Activated CD8-positive, alpha-beta memory T cell treated with anti-CD3 and anti-CD28 coated beads for 1 hour (primary cell): ENCODE measurements at places on chromosomes 4 and X.
A peak's percentile ranks its signal among the peaks of the same experiment; 100 is the strongest.

DNA sequence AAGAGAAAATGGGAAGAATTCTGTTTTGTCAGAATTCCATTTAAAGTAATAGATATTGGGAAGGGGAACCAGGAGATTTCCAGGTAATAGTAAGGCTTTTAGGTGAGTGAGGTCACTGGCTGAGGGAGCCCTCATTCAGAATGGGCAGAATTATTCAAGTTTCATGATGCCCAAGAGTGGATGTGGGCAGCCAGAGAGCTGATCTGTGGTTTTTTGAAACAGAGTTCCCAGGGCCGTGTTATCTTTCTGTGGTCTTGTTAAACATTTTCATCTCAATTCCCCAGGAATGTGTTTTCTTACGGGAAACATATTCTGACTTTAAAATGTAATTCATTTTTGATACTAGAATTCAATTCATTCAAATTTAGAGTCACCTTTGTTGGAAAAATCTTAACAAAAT lies 182.0 kb upstream of the AADAT start:
- no peak for DNase-seq

GRCh38 chr4:156223985-156224384 lies 270.3 kb upstream of the CTSO start:
- DNase-seq = no peak

DNA sequence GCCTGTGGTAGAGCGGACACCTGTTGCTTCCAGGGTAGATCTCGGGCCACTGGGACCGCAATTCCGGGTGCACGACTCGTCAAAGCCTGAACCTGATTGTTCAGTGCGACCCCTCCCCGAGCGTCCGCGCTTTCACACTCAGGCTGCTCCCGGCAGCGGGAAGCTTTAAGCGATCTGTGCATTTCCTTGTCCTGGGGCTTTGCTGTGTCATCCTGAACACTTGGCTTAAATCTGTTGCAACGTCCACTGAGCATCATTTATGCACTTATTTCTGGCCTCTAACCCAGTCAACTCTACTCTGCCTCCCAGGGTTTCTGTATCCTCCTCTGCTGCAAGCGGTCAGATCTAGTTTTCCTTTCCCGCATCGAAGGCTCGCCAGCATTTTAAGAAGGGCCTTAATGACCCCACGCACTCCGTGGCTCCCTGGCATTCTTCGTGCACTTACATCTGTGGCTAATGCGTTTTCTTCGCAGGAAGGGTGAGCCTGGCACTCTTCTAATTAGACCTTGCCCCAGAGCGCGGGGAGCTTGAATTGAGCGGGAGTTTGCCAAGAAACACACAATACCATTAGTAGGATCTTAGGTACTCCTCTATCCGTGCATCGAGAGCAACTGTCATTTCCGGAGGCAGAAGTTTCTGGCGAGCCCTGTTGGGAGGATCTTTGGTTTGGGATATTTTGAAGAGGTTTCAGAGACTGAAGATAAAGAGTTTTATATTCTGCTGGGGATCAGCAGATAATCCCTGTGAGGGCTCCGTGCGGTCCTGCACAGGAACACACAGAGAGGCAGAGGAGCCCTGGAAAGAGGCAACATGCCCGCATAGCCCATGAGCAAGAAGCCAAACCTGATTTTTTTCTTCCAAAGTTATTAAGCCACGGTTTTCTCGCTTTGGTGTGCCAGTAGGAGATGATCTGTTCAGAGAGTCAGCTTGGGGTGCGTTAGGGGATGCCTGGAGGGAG lies 654 bp upstream of the DDIT4L start:
- DNase-seq = no peak

GRCh38 chrX:55011294-55011693 lies 11.1 kb downstream of the APEX2 start:
- no peak for DNase-seq

DNA sequence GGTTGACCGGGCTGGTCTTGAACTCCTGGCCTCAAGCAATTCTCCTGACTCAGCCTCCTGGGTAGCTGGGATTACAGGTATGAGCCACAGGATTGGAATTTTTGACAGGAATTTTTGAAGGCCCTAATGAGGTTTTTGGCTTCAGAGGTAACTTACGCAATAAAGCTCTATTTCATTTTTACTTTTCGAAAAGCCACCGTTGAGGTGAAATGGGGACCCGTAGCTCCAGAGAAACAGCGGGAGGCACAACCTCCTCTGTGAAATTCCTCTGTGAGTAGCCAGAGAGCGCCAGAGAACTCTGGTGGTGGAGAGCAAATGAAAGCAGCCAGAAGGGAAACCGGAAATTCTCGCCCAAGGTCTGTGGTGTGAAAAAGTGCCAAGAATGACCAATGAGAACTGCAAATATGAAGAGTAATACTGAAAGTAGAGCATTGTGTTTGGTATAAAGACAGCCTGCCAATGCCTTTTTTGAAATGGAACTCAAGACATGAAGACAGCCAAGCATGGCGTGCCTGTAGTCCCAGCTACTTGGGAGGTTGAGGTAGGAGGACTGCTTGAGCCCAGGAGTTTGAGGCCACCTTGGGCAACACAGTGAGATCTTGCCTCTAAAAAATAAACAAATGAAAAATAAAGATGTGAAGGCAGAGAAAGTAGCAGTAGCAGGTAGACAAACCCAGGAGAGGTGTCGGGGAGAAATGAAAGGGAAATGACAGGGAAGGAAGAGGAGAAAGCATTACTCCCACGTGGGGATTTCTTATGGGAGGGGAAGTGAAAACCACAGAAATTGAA lies 33.0 kb upstream of the TMEM131L start:
- peak; percentile 23 for DNase-seq

GRCh38 chr4:83546786-83547185 lies 10.9 kb downstream of the GPAT3 start:
- no peak for DNase-seq

- DNase-seq = no peak
Observed at GRCh38 chrX:133649651-133650050, 234.4 kb upstream of the GPC4 start.

DNA sequence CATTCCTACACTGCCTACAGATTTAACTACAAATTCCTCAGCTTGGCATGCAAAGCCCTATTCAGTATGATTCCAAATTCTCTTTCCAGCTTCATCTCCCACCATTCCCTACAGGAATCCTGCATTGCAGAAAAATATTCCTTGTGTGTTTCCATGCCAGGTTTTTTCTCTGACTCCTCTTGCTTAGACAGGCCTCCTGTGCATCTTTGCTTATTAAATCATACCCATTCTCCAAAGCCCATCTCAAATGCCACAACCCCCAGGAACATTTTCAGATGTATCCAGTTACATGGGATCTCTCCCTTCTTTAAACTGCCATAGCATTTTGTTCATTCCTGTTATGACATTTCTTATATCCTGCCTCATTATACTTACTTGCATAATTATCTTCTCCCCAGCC lies 106.4 kb upstream of the GRIA3 start:
- no peak for DNase-seq

- no peak for DNase-seq
Observed at GRCh38 chrX:51779306-51779705, 36.1 kb downstream of the GSPT2 start.

DNA sequence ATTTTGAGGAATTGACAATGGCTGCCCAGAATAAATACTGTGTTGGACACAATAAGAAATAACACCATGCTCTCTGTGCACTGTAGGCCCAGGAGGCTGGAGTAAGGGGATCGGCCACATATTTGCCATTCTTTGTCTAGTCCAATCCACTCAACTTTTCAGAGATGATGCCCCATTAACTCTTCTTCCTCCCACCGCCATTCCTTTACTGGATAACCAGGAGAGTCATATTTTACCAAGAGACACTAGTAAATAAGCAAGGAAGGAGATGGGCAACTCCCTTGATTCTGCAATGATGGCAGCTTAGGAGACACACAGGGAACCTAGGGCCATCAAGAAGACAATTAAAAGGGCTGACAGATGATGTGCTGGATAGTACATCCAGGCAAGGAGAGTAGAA lies 87.9 kb upstream of the GPC3 start:
- no peak for DNase-seq

GRCh38 chr4:7387925-7388324 lies 46.8 kb downstream of the PSAPL1 start:
- DNase-seq = no peak

DNA sequence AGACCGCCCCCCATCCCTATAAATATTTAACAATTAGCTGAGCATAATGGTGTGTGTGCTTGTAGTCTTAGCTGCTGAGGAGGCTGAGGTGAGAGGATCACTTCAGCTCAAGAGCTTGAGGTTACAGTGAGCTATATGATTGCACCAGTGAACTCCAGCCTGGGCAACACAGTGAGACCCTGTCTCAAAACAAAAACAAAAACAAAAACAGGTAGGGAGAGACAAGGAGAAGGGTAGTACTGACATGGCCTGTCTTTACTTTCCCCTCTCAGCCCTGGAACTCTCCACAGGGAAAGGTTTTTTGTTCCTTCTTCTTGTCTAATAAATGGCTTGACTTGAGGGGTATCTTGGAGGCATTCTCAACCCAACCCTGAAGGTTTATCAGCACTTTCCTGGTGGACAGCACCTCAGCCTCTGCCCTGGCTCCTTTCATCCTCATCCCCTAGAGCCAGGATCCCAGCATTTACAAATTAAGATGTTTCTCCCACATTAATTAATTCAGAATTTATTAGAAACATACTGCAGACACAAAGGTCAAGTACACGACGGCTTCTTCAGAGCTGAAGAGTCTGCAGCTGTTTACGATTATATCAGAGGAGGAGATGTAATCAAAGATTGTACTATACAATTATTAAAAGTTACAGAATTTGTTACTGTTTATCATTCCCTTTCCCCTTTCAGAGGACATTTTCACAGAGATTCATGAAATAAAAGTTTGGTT lies 131.8 kb downstream of the AFF1 start:
- DNase-seq = no peak

GRCh38 chrX:109716431-109717028 lies 16.5 kb downstream of the ACSL4 start:
- DNase-seq = no peak

GRCh38 chr4:150385606-150386005 lies 196.3 kb upstream of the MAB21L2 start:
- DNase-seq = no peak

- no peak for DNase-seq
Observed at GRCh38 chr4:106809076-106809475, 227.0 kb downstream of the DKK2 start.

DNA sequence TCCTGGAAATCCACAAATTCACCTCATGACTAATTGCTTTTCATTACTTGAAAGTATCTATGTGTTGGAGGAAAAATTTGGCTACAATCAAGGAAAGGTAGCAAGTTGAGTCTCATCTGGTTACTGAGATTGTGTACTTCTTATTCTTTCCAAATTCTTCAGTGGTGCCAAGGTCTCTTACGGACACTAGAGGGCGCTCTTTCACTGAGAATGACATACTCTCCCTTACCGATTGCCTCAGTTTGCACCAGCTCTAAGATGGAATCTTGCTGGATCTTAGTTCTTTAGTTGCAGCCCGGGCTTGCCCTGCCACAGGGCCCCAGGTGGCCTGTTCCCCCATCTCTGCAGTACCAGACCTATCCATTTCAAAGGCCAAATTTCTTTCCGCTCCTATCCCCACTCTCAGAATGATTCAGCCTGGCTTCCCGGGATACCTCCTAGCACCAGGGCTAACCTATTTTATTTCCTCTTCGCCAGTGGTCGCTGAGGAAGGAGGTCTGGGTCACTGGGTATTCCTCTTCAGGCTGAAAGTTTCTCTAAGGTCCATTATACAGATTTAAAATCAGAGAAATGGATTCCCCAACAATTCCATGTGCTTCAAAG lies 24.6 kb upstream of the GPR50 start:
- no peak for DNase-seq

DNA sequence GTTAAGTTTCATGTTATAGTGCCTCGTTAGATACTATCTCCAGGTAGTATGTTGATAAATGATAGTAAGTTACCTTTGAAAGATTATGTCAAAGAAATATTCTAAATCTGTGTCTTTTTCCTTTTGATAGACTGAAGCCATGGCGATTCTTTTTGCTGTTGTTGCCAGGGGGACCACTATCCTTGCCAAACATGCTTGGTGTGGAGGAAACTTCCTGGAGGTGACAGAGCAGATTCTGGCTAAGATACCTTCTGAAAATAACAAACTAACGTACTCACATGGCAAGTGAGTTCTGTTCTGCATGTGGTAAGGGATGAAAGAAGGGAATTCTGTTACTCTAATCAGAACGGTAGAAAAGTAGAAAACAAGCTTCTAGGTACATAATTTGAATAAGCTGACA lies 8.2 kb downstream of the VAMP7 start:
- DNase-seq = no peak

DNA sequence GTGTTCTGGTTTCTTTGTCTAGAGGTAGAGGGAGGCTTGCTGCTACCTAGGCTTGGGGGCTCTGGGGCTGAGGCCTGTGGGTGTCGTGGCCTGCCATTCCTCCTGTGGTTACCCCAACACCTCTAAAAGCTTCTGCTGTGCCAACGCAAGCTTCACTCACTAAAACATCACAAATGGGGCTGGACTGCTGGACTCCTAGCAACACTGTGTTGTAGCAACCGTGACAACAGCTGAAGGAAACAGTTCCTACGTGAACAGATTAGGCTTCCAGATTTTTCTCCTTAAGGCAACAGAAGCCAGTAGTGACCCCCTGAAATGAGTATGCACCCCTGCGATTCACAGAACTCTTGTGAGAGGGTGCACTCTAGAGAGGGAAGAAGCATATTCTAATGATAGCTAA lies 138.3 kb upstream of the TEX13D start:
- DNase-seq = no peak

DNA sequence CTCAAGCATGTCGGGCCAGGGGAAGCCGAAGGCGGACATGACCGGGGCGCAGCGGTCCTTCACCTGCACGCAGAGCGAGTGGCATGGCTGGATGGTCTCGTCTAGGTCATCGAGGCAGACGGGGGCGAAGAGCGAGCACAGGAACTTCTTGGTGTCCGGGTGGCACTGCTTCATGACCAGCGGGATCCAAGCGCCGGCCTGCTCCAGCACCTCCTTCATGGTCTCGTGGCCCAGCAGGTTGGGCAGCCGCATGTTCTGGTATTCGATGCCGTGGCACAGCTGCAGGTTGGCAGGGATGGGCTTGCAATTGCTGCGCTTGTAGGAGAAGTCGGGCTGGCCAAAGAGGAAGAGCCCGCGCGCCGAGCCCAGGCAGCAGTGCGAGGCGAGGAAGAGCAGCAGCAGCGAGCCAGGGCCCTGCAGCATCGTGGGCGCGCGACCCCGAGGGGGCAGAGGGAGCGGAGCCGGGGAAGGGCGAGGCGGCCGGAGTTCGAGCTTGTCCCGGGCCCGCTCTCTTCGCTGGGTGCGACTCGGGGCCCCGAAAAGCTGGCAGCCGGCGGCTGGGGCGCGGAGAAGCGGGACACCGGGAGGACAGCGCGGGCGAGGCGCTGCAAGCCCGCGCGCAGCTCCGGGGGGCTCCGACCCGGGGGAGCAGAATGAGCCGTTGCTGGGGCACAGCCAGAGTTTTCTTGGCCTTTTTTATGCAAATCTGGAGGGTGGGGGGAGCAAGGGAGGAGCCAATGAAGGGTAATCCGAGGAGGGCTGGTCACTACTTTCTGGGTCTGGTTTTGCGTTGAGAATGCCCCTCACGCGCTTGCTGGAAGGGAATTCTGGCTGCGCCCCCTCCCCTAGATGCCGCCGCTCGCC lies at the start of gene SFRP2:
Gene SFRP2, minus strand, starts transcription at position 671 of the 864 bp plus-strand sequence. Its CDS starts 248 bp downstream, at position 423.
- DNase-seq = no peak

DNA sequence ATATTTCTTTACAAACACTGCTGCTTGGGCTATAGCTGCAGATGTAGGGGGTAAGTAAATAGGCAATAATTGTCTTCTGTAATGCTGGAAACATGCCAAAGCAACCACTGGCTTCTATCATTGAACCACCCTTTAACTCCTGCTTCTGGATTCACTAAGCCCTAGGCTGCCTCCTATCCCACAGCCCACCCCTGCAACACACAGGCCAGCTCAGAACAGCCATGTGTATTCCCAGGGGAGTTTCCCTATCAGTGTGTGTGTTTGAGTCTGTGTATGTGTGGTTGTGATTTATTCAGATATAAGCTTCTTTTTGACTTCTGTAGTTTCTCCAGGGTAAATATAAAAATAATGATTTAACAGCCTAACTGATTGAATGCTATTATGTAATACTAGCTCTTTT lies 291.3 kb downstream of the PCDH10 start:
- DNase-seq = no peak
